ENCODE measurements at places on chromosomes 5 and 9.

DNA sequence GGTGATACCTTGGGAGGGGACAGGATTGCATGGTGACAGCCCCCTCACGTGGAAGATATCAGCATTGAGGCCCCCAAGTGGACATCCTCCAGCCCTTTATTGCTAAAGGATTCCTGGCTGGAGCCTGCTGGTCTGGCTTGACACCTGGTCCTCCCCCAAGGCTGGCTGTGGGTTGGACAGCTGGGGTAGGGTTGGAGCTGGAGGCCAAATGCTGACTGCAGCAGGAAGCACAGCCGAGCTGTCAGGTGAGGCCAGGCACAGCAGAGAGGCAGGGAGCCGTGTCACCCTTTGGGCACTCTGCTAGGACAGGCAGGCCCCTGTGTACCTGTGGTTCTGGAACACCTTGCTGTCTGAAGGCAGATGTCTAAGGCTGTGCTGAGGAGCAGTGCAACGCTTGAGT is 2.2 kb downstream of the CACFD1 start:
- peak overlapping the region; percentile 98 for H3K27ac ChIP-seq
- H3K4me1 ChIP-seq, result peaks cover 13% of the 10 kb centered on the region
- H3K27me3 ChIP-seq, result no peaks in the 10 kb centered on the region
- H3K4me3 ChIP-seq, result no peak overlapping the region
- no peak for DNase-seq

DNA sequence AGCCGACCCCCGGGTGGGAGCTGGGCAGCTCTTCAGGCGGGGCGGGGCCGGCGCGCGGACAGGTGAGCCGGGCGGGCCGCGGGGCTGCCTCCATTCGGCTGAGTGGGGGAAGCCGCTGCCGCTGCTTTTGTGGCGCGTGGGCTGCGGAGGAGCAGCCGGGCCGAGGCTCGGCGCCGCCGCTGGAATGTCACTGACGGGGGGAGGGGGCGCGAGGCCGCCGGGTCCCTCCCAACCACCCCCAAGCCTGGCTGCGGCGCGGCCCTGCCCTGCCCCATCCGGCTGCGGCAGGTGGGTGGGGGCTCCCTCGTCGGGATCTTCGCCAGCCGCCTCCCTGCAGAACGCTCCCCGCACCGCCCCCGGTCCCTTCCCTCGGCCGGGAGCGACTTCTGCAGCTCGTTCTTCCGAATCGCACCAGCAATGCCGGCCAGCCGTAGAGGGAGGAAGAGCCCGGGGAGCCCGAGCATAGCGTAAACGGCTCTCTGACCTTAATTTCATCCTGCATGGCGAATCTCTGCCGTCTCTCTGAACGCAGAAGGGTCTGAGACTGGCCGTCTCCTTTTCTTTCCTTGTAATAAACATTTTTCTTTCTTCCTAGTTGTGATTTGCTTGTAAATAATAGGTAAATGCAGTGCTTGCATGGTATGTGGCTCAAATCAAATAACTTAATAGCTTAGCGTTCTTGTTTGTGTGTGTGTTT is 505 bp downstream of the SPTAN1 start:
- DNase-seq, result peak; percentile 29
- no peaks in the 10 kb centered on the region for H3K27me3 ChIP-seq
- peaks cover 28% of the 10 kb centered on the region for H3K4me1 ChIP-seq
- no peak overlapping the region for H3K27ac ChIP-seq

DNA sequence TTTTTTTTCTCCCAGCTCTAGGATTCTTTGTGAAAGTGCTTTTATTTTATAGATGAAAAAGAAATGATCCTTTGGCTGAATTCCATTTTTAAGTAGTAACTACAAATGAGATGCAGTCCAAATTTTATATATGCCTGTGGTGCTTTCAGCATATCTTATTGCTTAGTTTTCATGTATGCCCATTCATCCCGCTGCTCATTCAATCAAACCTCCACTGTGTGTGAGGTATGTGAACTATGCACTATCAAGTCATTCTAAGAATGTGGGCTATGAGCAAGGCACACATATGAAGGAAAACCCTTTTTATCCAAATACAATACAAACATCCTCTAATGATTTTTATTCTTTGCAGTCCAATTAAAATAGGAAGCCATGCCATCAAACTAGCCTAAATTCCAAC is 1069.1 kb upstream of the DMAC1 start:
- H3K27ac ChIP-seq, result no peak overlapping the region
- H3K27me3 ChIP-seq, result no peaks in the 10 kb centered on the region
- H3K36me3 ChIP-seq, result no peaks in the 10 kb centered on the region
- DNase-seq, result no peak
- no peaks in the 10 kb centered on the region for H3K4me1 ChIP-seq

DNA sequence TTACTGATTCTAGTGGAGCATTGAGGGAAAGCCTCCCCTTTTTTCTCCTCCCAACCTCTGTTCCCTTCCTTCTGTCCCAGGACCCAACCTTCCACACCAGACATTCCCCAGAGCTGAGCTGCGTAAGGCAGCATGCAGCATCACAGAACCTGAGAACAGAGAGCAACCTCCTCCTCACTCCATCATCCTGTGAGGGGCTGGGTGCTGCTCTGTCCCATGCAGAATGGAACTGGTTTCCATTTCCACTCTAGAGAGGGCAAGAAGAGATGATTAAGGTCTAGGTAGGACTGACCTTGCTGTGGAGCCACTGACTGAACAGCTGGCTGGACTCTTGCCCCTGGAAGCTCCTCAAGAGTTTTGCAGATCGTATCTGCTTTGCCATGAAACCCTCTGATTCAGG is 30.1 kb upstream of the IL7R start:
- H3K4me3 ChIP-seq, result peak overlapping the region; percentile 9
- H3K4me1 ChIP-seq, result peaks cover 56% of the 10 kb centered on the region
- peaks cover 8% of the 10 kb centered on the region for H3K36me3 ChIP-seq
- no peaks in the 10 kb centered on the region for H3K27me3 ChIP-seq

DNA sequence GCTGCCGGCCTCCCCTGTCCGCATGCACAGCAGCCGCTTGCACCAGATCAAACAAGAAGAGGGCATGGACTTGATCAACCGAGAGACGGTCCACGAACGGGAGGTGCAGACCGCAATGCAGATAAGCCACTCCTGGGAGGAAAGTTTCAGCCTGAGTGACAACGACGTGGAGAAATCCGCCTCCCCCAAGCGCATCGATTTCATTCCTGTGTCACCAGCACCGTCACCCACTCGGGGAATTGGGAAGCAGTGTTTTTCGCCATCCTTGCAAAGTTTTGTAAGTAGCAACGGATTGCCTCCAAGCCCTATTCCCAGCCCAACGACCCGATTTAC is 75.3 kb downstream of the PIP5K1B start:
- peaks cover 2% of the 10 kb centered on the region for H3K4me1 ChIP-seq
- H3K27ac ChIP-seq, result no peak overlapping the region
- no peak for DNase-seq
- peaks cover 3% of the 10 kb centered on the region for H3K27me3 ChIP-seq

- peak within 1 kb of the TSS; percentile 84 for H3K4me3 ChIP-seq
- peaks cover 6% of the 10 kb centered on the region for H3K4me1 ChIP-seq
- H3K27ac ChIP-seq, result peak within 1 kb of the TSS; percentile 33
- peaks cover 13% of the 10 kb centered on the region for H3K36me3 ChIP-seq
- DNase-seq, result peak; percentile 80
Measured at GRCh38 chr9:128339761-128340690, at the start of gene SLC27A4. SLC27A4 (plus strand) TSS chr9:128340527; CDS start chr9:128343133, 2,606 bp downstream.

- no peaks in the 10 kb centered on the region for H3K4me1 ChIP-seq
- no peak for DNase-seq
- peaks cover 88% of the 10 kb centered on the region for H3K27me3 ChIP-seq
- H3K36me3 ChIP-seq, result no peaks in the 10 kb centered on the region
- no peak overlapping the region for H3K4me3 ChIP-seq
Measured at GRCh38 chr5:81397176-81397575, 3.2 kb upstream of the ACOT12 start.

DNA sequence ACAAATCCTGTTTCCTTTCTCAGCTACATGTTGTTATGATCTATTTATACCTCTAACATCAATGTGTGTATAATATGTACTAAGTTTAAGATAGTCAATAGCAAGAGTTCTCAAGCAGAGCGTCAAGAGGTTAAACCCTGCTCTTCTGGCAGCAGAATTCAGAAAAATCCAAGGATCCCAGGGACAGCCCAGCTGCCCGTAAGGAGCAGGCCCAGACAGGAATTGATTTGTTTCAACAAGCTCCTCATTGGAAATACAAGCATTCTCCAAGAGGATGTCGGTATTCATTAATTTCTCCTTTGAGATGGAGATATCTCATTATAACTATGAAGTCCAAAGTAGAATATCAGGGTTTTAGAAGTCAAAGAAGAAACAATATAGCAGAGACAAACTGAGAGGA is 14.9 kb downstream of the EFNA5 start:
- no peaks in the 10 kb centered on the region for H3K4me1 ChIP-seq
- no peak for DNase-seq
- H3K4me3 ChIP-seq, result no peak overlapping the region
- H3K27me3 ChIP-seq, result peaks cover 32% of the 10 kb centered on the region
- no peak overlapping the region for H3K27ac ChIP-seq

- no peaks in the 10 kb centered on the region for H3K27me3 ChIP-seq
- H3K27ac ChIP-seq, result no peak overlapping the region
- H3K4me1 ChIP-seq, result no peaks in the 10 kb centered on the region
- no peaks in the 10 kb centered on the region for H3K36me3 ChIP-seq
- DNase-seq, result no peak
Measured at GRCh38 chr5:27308153-27308552, 269.8 kb upstream of the CDH9 start.

- H3K4me1 ChIP-seq, result peaks cover 2% of the 10 kb centered on the region
- peaks cover 13% of the 10 kb centered on the region for H3K27me3 ChIP-seq
- no peak overlapping the region for H3K27ac ChIP-seq
- no peak overlapping the region for H3K4me3 ChIP-seq
Measured at GRCh38 chr5:60830581-60831127, 13.4 kb downstream of the ELOVL7 start.

DNA sequence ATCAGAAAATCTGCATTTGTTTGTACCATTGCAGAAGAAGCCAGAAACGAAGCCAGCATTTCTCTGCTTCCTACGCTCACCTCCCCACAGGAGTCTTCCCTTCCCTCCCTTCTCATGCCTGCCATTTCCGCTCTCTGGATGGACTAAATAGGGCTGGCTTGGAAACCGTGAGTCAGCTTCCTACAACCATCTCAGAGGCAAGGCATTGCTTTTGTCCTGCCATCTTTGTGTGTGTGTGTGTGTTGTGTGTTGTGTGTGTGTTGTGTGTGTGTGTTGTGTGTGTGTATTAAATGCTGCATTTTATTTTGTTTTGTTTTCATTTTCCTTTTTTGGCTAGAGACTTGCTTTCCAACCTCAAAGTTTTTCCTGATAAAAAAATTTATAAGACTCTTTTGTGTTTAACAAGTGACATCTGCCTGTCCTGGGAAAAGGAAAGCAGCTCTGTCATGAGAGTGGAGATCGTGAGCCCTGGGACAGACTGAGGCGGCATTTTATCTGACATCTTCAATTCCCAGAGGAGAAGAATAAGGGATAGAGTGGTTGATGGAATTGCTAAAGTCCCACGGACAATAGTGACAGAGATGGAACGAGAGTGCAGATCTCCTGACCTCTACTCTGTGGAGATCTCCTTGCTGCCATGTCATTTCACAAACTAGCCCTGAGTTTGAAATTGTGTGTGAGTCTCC is 7.5 kb upstream of the EGFLAM start:
- H3K27ac ChIP-seq, result no peak overlapping the region
- peaks cover 7% of the 10 kb centered on the region for H3K27me3 ChIP-seq
- H3K4me3 ChIP-seq, result no peak overlapping the region
- H3K36me3 ChIP-seq, result no peaks in the 10 kb centered on the region
- no peaks in the 10 kb centered on the region for H3K4me1 ChIP-seq

GRCh38 chr5:40796487-40796889 is 1.7 kb downstream of the PRKAA1 start:
- DNase-seq, result no peak
- H3K4me3 ChIP-seq, result peak overlapping the region; percentile 89
- no peak overlapping the region for H3K27ac ChIP-seq
- peaks cover 14% of the 10 kb centered on the region for H3K36me3 ChIP-seq

DNA sequence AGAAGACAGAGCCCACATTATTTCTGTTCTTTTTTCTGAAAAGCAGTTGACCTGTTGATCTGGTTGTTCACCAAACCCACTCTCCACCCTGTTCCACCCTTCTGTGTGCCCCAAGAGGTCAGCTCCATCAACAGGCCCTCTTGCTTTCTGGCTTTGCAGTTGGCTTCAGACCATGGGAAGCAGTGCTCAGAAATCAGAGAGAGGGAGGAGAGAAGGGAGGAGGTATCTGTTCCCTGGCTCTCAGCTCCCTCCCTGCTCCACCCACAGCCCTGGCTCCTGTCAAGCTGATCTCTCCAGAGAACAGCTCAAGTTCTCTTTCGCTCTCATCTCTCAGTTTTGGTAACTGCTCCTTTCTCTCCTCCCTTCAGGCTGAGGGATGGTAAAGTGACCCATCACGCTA is 144.2 kb upstream of the RAI14 start:
- no peaks in the 10 kb centered on the region for H3K4me1 ChIP-seq
- H3K4me3 ChIP-seq, result no peak overlapping the region
- no peaks in the 10 kb centered on the region for H3K36me3 ChIP-seq
- H3K27me3 ChIP-seq, result peaks cover 28% of the 10 kb centered on the region
- DNase-seq, result no peak

GRCh38 chr9:414595-414994 is 199.9 kb downstream of the DOCK8 start:
- H3K27ac ChIP-seq, result no peak overlapping the region
- no peak for DNase-seq
- H3K4me1 ChIP-seq, result no peaks in the 10 kb centered on the region
- no peak overlapping the region for H3K4me3 ChIP-seq
- H3K27me3 ChIP-seq, result no peaks in the 10 kb centered on the region

DNA sequence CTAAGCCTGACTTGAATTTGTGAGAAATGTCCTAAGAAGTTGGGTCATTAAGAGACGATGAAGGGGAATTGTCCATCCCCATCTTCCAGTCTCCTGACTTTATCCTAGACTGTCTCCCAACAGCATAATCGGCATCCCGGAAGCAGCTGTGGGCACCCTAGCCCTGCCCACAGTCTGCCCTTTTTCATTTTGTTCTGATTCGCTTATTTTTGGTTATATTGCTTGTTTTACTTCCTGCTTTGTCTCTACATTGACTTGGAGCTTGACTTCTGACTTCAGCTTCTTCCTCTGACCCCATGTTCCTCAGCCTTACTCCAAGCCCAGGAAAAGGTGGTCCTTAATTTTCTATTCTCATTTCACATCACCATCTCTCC is 41.8 kb downstream of the UGCG start:
- peak overlapping the region; percentile 90 for H3K27ac ChIP-seq
- H3K4me3 ChIP-seq, result peak overlapping the region; percentile 70
- H3K36me3 ChIP-seq, result peaks cover 25% of the 10 kb centered on the region
- H3K4me1 ChIP-seq, result peaks cover 22% of the 10 kb centered on the region

GRCh38 chr9:27019589-27019988 is 14.1 kb upstream of the LRRC19 start:
- peaks cover 4% of the 10 kb centered on the region for H3K36me3 ChIP-seq
- H3K27ac ChIP-seq, result no peak overlapping the region
- no peak overlapping the region for H3K4me3 ChIP-seq

DNA sequence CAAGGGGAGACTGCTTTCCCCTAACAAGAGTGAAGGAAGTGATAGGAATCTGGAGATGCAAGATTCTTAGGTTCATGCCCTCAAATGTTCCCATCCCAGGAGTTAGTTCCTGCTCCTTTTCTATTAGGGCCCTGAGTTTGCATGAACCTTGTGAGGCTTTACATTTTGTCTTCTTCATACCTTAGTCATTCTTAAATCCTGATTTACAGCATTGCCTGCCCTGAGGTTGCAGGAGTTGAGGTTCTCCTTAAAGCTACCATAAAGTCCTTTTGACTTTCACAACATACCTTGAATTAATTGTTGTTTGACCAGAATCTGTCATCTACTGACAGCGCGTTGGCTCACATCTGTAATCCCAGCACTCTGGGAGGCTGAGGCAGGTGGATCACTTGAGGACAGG is 151.5 kb upstream of the ABCA1 start:
- no peak overlapping the region for H3K27ac ChIP-seq
- no peak for DNase-seq
- no peaks in the 10 kb centered on the region for H3K27me3 ChIP-seq
- no peaks in the 10 kb centered on the region for H3K36me3 ChIP-seq
- H3K4me3 ChIP-seq, result no peak overlapping the region
- H3K4me1 ChIP-seq, result no peaks in the 10 kb centered on the region

Data from effector memory CD8-positive, alpha-beta T cell (primary cell).